ENCODE measurements at places on chromosomes 12 and 14. TPM values are rescaled to one million over a fixed set of nuclear protein-coding genes. Genes with fewer than 3 reads are reported as not detected.

The TPPP2 gene
- not detected for total RNA-seq

The FAM222A gene
- total RNA-seq: 0.22 TPM

The TMEM263 gene
- 41.1 TPM for total RNA-seq

The NPAS3 gene
- total RNA-seq: 0.43 TPM

All from dermis lymphatic vessel endothelial cell (primary cell).